Hematopoietic multipotent progenitor cell treated with erythropoietin and hydrocortisone succinate and interleukin-3 and kit ligand, for 6 days (in vitro differentiated cells): ENCODE measurements at places on chromosomes 5 and 9.

DNA sequence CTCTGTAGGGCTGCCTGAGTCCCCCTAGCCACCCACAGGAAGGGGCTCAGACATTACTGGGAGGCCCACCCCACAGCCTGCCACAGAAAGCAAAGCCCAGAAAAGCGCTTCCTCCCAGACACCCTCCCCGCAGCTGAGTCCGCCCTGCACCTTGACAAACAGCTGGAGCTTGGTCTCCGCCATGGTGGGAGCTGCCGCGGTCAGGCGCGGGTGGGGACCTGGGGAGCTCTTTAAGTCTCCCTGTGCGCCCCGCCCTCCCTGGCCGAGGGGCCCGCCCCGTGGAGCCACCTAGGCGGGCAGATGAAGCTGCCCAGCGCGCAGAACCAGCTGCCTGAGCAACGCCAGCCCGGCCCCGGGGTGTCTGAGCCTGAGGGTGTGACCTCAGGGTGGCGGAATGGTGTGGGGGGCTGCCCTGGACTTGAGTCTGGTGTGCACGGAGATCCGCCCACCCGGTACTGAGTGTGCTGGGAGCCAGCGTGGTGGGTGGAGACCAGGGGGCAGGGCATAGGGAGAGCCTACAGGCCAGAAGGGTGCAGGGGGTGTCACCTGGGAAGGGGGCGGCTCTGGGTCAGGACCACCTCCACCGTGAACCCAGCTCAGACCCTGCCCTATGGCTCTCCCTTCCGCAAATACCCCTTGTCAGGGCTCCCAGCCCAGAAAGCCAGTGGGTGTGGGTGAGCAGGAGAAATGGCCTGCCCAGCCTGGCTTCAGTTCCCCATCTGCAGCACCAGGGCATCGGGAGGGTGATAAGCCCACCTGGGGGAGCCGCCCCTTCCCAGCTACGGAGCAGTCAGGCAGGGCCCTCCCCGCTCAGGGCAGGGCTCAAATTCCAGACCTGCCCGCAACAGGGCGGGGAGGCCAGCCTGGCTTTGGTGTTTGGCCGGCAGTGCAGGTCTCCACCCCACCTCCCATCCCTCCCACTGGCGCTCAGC is at the start of gene CLIC3:
Gene CLIC3, minus strand, starts transcription at position 208 of the 932 bp plus-strand sequence. Its CDS starts 25 bp downstream, at position 183.
- DNase-seq, result peak; percentile 65

DNA sequence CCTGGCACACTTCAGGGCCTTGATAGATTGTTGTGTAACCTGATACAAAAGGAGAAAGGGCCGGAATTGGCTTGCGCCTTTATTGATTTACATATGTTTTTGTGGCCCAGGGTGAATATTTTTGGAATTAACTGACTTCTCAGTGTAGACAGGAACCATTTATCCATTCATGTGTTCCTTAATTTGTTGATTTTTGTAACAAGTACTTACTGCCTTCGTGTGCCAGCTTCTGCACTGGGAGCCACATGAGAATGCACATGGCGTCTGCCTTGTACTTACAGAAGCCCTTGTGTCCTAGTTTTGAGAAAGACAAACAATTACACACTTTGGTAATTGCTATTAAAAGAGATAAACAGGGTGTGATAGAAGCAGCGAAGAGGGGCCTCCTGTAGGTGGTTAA is 26.4 kb downstream of the EHMT1 start:
- no peak for DNase-seq

GRCh38 chr5:113614191-113614590 is 100.7 kb downstream of the YTHDC2 start:
- no peak for DNase-seq

DNA sequence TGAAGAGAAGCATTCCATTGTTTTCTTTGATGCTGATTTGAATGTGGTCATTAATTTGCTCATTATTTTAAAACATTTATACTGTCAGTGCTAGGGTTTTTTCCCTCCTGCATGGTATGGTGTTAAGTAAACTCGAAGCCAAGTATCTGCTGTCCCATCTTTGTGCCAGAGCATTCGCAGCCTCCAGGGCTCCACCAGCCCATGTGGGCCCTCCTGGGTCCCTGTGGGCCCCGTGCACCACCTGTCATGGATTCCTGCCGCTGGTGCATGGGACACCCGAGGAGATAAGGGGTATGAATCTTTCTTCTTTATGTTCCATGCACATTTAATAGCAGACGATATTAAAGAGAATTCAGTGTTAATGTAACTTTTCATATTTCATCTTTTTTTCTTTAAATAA is 95.1 kb downstream of the TRIO start:
- no peak for DNase-seq

DNA sequence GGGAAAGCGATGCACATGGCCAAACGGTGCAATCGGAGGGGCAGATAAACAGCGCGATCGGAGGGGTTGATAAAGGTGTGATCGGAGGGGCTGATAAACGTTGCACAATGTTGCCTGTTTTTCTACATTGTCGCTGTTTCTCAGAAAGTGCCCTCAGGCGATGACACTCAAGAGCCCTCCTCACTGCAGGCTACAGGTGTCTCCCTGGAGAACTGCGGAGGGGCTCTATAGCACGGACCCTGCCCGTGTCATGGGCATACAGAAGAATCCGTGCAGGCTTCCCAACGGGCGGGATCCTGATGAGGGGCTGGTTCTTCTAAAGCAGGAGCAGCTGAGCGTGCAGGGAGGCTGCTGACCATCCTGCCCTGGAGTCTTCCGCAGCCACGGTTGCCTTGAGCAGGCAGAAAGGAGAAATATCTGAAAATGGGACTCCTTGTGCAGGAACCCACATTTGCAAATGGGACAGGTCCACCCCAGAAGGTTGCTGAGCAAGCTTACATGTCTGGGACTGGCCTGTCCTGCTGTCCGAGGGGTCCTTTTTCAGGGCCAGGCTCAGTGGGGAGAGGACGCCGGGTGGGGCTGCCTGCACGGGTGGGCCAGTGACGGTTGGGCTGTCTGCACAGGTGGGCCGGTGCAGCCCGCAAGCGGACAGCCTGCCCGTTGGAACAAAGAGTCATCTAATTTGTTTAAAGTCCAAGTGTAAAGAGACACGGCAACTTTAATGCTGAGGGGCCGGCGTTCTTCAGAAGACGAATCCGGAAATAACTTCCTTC is 25.1 kb upstream of the LPCAT1 start:
- no peak for DNase-seq

GRCh38 chr5:19770396-19770795 is 217.6 kb downstream of the CDH18 start:
- no peak for DNase-seq

DNA sequence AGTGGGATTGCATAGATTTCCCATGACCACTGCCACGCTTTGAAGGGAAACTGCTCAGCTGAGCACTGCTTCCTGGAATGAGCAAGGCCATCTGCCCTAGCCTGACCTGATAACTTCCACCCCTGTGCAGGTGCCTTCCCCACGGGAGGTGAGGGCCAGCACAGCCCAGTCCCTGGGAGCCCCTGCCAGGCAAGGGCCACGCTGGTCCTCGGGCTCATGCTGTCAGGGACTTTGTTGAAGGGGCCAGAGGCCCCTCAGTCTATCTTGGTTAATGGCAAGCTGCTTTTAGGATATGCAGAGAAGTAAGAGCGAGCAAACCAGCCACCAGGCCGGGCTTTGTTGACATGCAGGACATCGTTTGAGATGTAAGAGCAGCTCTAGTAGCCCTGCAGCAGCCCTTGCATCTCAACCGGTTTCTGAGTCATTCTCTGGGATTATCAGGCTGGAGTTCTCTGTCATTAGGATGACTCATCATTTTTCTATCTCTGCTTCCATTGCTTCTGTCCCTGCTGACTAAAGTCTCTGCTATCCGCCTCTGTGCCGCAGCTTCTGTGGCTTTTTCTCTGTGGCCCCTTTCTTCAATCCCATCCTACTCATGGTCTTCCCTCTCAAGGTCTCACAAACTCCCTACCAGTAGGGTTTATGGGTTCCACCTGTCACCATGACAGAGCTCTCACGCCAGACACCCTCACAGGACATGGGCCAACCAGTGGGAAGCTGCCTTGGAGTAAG is 30.6 kb upstream of the IQGAP2 start:
- DNase-seq, result peak; percentile 96

GRCh38 chr5:14082523-14082922 is 60.6 kb upstream of the TRIO start:
- DNase-seq, result no peak

GRCh38 chr9:14485366-14485765 is 171.4 kb upstream of the NFIB start:
- no peak for DNase-seq

- DNase-seq, result no peak
These were observed 75.4 kb downstream of the BNC2 start for GRCh38 chr9:16794871-16795639.

DNA sequence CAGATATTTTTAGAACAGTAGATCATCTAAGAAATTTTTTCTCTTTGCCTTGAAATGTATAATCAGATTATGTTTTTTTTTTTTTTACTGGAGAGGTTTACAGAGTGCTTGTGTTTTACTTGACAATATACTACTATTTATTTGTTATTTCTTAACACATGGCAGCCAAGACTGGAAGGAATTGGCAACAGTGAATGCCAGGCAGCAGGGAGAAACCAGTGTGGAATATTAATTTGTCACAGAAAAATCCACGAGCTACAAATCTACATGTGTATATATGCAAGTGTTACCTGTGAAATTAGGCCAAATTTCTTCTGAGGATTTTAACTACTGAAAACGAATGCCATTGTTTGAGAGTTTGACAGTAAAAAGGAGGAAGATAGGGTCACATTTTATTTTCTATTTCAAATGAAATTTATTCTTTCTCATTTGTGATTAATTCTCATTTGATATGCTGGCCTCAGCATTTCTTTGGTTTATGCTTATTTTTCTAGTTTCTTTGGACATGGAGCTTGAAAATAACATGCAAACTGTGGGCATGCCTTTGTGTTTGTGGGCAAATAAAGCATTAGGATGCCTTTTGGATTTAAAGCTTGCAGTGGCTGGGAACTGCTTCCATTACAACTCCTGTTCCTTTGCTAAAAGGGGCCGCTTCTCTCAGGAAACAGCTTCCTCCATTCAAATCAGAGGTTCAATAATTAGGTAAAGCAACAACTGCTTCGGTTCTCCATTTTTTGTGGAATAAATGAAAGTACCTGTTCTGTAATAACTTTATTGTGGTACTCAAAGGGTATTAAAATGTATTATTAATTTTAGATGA is 39.0 kb upstream of the ZFYVE16 start:
- DNase-seq, result no peak

GRCh38 chr5:16854351-16854750 is 81.7 kb downstream of the MYO10 start:
- no peak for DNase-seq

DNA sequence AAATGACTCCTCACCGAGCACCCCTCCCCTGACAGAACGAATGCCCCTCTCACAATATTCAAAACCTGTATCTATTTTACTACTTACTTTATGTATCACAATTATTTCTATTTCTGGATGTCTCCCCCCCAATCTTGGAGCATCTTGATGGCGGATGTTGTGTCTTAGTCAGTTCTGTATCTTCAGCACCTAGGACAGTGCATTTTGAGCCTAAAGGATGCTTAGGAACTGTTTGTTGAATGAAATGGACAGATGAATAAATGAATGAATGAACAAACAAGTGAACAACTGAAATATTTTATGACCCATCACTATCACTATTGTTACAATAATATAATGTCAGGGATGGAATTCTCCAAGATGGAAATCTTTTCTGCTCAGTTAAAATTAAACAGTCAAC is 295.7 kb downstream of the DNAH5 start:
- peak; percentile 1 for DNase-seq

- no peak for DNase-seq
These were observed 6.5 kb downstream of the AMACR start for GRCh38 chr5:34001241-34001841.

- DNase-seq, result no peak
These were observed 809 bp downstream of the MCCC2 start for GRCh38 chr5:71587766-71588532.

DNA sequence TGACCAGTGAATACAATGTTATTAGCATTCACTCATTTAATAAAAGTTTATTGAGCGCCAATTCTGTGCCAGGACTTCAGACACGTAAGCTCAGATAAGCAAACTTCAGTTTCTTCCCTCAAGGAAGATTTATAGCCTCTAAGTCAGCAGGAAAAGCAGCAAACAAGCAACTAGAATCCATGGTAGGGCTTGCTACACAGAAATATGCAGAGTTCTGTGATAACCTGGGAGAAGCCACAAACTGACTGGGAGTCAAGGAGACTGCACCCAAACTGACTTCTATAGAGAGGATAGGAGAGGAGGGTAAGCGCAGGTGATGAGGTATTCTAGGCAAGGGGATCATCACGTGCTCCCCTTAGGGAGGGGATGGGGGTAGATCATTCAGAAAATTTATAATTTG is 1.4 kb upstream of the OGN start:
- no peak for DNase-seq

- no peak for DNase-seq
These were observed 43.6 kb downstream of the JADE2 start for GRCh38 chr5:134568761-134569695.

DNA sequence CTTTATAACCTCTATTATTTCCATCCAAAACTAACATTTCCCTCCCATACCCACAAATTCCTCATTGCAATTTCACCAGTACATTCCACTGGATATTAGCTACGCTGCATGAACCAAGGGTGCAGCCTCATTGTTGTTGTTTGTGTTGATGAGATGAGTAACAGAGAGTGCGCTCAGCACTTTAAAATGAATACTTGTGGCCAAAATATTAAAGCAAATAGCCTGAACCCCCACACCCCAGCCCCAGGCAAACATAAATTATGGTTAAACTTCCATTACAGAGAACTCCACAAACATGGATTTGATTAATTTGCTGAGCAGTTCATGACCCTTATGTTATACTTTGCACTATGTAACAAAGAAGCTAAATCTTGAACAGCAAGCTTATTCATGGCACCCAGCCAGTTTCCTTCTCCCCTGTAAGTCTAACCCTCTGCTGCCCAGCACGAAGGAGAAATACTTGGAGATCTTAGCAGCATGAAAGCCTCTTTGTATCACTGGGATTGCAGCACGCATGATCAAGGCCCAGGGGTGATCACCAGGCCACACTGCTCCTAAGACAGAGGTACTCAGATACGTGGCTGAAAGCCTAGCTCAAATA is 205.0 kb downstream of the DOCK8 start:
- no peak for DNase-seq

DNA sequence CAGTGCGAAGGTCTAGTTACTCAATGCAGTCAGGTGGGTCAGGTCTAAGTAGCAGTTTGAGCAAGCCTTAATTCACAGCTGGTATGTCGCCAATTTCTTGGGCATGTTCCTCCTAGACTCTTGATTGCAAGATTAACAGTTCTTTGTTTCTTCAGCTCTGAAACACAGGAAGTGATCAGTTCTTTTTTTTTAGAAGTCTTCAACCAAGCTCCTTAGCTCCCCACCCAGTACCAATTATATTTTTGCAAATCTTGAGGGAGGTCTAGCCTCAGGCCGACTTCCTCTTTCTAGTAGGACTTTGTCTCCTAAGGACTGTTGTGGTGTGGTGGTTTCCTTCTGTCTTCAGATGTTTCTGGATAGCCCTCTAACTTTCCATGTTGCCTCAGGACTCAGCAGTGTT is 2054.2 kb downstream of the MAT2B start:
- DNase-seq, result peak; percentile 75

- DNase-seq, result no peak
These were observed 263.8 kb downstream of the SYK start for GRCh38 chr9:91065231-91066041.

GRCh38 chr5:90477621-90478215 is 3.1 kb downstream of the POLR3G start:
- no peak for DNase-seq
